ENCODE measurements at places on chromosomes 2 and 18. TPM values are rescaled to one million over a fixed set of nuclear protein-coding genes. Genes with fewer than 3 reads are reported as not detected.

Gene SATB2
- 0.09 TPM for total RNA-seq

Gene TWIST2
- not detected for total RNA-seq

GRCh38 chr2:124778076-124778475 is 753.0 kb downstream of the CNTNAP5 start:
- no peak overlapping the region for H3K27ac ChIP-seq
- no peaks in the 10 kb centered on the region for H3K36me3 ChIP-seq
- DNase-seq: no peak

- no peaks in the 10 kb centered on the region for H3K27me3 ChIP-seq
- H3K27ac ChIP-seq: no peak overlapping the region
- DNase-seq: no peak
- no peaks in the 10 kb centered on the region for H3K4me1 ChIP-seq
- H3K4me3 ChIP-seq: no peak overlapping the region
These were observed 172.0 kb downstream of the SLC4A10 start for GRCh38 chr2:161796192-161796591.

DNA sequence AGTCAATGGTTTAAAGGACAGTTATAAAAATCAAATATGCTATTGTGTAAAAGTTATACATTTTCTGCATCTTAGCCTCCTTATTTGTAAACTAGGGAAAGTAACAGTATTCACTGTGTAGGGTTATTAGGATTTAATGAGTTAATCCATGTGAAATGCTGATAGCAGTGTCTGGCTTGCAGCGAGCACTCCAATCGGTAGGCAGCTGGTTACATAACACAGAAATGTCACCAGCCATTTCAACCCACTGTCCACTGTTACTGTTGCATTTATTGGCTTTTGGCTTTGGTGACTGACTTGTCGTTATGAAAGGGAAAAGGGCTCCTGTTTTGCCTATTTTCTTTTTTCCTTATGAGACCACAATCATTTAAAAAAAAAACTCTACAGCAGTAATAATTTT is 38.9 kb downstream of the ID2 start:
- H3K27me3 ChIP-seq: no peaks in the 10 kb centered on the region
- H3K27ac ChIP-seq: no peak overlapping the region
- no peak for DNase-seq
- H3K36me3 ChIP-seq: no peaks in the 10 kb centered on the region

Data from CD8-positive, alpha-beta memory T cell (primary cell).